ENCODE measurements at places on chromosomes 7 and 10.

GRCh38 chr10:33006342-33006887 lies 48.4 kb upstream of the ITGB1 start:
- DNase-seq, result no peak

DNA sequence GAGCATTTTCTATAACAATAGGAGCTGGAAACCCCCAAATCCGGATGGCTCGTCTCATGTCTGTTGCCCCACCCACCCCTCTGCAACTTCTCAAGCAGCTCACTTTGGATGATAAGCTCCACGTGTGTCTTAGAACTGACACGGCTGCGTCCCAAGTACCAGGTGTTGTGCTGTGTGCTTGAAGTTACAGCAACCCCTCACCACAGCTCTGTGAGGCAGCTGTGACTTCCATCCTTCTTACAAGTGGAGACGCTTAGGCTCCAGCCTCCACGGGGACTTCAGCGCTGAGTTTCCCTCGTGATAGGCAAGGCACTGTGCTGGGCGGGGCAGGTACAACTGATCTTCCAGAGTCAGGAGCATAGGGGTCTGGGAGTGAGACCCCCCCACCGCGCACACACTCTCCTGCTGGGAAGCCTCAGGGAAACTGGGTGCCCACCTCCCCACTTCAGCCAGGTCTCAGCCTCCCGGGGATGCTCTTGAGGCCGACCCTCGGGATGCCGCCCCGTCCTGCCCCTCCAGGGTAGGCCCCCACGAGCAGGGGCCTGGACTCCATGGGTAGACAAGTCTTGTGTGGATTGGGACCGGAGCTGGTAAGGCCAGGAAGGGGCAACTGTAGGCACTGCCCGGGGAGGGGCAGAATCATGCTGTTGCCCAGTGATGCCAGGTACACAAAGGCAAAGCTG lies 31.4 kb downstream of the EN2 start:
- DNase-seq, result no peak

- no peak for DNase-seq
Measured at GRCh38 chr10:29807163-29807806, 172.5 kb upstream of the SVIL start.

GRCh38 chr10:46523962-46524471 lies 32.4 kb downstream of the GPRIN2 start:
- no peak for DNase-seq

DNA sequence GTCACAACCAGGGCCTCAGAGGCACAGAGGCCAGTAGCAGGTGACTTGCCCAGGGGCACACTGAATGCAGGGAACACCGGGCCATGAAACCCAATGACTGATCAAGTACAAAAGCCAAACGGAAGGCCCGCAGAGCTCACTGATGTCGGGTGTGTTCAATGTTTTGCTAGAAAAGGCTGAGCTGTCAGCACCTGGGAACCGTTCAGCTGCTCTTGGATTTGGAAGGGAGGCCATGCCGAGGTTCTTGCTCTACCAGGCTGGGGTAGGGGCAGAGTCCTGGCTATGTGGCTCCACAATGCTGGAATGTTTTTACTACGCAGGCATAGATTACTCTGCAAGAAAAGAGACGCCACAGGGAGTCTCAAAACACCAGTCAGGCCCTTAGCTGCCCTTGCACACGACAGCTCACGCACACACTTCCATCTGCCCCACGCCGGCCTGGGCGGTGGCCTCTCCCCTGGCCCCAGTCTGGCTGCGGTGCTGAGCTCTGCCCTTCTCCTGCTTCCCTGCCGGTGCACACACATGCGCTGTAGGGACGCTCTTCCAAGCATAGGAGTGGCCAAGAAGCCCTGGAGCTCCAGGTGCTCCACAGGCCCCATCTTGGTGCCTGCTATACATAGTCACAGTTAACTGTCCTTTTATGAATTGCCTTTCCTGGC lies 79.9 kb downstream of the ZRANB1 start:
- DNase-seq, result no peak

GRCh38 chr10:56327118-56327517 lies 33.9 kb downstream of the ZWINT start:
- no peak for DNase-seq

DNA sequence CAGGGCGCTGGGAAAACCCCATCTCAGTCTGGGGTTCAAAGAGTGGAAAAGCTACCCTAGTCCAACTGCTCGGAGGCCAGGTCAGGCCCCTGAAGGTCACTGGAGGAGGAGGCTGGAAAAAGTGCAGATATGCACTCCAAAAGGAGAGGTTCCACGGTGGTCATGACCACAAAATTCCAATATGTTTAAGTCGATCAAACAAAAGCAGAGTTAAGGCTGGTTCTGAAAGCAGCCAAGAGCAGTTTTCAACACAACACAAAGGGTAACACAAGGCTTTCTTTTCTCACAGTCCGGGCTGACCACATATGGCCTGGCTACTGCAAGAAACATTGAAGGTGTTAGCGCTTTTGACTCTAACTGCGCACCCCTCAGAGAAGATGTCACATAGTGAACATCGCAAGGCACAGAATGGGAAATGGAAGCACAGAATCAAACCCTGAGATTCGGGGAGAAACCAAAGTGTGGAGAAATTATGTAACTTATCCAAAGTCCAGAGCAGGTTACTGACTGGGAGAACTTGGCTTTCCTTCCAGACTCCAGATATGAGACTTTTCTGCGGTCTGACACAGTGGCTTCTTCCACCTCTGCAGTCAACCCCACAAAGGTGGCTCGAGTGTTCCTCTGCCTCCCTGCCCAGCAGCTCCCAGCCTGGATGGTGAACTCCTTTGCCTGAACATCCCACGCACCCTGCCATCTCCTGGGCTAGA lies 1.3 kb upstream of the GRB10 start:
- DNase-seq, result no peak

GRCh38 chr10:28902215-28902614 lies 224.9 kb downstream of the BAMBI start:
- DNase-seq, result no peak

- DNase-seq, result no peak
Measured at GRCh38 chr7:134140889-134141867, 14.0 kb downstream of the LRGUK start.

GRCh38 chr7:64733550-64734240 lies 60.5 kb upstream of the ZNF138 start:
- DNase-seq, result no peak

- DNase-seq, result no peak
Measured at GRCh38 chr10:133316266-133316665, 7.6 kb downstream of the ZNF511 start.

- DNase-seq, result no peak
Measured at GRCh38 chr7:132696332-132696731, 120.1 kb upstream of the PLXNA4 start.

- no peak for DNase-seq
Measured at GRCh38 chr7:4074994-4075393, 607.1 kb upstream of the FOXK1 start.
